ENCODE measurements at places on chromosomes 11 and 22.

DNA sequence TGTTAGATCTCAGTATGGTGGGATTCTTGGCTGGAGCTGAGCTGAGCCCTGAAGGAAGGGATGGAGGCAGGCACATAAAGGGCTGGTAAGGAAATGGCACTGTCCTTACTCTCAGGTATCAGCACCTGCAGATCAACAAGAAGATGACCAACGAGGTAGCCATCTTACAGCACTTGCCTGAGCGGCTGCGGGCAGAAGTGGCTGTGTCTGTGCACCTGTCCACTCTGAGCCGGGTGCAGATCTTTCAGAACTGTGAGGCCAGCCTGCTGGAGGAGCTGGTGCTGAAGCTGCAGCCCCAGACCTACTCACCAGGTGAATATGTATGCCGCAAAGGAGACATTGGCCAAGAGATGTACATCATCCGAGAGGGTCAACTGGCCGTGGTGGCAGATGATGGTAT lies 2.4 kb downstream of the CNGA4 start:
- DNase-seq, result no peak

DNA sequence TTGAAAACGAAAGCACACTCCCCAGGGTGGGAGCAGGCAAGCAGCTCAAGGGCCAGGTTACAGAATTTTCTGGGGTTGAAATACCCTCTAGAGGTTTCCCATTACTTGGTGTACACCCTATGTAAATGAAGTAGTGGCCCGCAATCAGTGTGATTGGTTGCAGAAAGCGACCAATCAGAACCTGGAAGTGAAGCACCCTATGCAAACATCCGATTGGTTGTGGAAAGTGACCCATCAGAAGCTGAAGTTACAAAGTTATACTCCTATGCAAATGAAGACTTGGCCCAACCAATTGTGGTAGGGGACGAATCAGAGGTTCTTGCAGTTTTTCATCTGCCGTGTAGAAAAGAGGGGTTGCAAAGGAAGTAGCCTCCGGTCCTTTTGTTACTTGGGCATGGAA lies 19.2 kb downstream of the PRR5 start:
- peak; percentile 56 for DNase-seq

GRCh38 chr11:69700278-69701140 lies 3.3 kb downstream of the FGF19 start:
- DNase-seq, result peak; percentile 91

- no peak for DNase-seq
These were observed 133.2 kb downstream of the DSCAML1 start for GRCh38 chr11:117663821-117664220.

GRCh38 chr11:71213696-71214552 lies 38.5 kb downstream of the SHANK2 start:
- DNase-seq, result no peak

GRCh38 chr11:66834943-66835342 lies 8.3 kb upstream of the RCE1 start:
- DNase-seq, result no peak

- no peak for DNase-seq
These were observed 13.4 kb downstream of the EPS8L2 start for GRCh38 chr11:719214-720016.

DNA sequence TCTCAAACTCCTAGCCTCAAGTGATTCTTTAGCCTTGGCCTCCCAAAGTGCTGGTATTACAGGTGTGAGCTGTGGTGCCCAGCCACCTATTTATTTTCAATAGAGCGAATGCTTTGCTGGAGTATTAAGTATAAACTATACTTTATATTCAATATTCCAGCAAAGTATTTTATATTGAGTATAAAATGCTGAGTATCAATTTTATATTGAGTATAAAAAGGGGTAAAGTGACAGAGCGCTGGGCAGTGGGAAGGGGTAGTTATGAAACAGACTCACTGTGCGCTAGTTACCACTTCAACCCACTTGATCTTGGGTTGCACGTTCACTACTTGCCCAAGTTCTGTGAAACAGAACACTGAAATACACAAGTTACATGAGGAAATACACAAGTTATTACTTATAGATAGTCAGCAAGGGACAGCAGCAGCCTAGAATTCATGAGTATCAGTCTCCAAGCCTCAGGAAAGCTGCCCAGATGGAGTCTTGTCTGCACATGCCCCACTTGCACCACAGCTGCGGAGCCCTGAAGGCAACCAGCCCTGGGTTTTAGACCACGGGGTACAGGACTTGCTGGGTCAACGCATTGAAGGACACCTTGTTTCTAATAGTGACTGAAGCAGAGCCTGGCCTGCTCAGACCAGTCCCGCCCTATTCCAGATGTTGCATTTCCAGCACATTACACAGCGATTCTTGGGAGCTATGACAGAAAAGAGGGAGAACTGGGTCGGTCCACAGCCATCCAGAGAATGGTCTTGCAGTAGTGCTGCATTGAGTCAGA lies 51.6 kb upstream of the SYT13 start:
- no peak for DNase-seq

- no peak for DNase-seq
These were observed 7.1 kb upstream of the CRYBB2 start for GRCh38 chr22:25212337-25212736.

DNA sequence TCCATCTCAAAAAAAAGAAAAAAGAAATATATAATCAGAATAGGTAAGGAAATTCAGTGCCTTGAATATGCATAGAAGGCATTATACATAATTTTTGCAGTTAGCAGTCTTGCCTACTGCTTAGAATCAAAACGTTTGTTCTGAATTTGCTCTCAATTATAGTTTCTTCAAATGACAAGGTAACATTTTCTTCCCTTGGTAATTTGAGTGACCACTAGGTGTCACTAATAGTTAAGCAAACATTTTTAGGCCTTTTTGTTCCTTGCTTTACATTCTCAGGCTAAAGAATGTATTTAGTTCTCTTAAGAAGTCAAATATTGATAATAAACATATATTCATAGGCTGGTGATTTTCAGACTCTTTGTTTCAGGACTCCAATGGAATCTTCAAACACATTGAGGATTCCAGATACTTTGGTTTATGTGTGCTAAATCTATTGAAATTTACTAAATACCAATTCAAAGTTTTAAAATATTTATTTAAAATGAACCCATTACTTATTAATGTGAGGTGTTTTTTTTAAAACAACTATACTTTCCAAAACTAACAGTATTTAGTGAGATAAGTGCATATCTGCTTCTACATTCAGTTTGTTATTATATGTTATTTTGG lies 55.0 kb upstream of the DEPDC7 start:
- peak; percentile 60 for DNase-seq

DNA sequence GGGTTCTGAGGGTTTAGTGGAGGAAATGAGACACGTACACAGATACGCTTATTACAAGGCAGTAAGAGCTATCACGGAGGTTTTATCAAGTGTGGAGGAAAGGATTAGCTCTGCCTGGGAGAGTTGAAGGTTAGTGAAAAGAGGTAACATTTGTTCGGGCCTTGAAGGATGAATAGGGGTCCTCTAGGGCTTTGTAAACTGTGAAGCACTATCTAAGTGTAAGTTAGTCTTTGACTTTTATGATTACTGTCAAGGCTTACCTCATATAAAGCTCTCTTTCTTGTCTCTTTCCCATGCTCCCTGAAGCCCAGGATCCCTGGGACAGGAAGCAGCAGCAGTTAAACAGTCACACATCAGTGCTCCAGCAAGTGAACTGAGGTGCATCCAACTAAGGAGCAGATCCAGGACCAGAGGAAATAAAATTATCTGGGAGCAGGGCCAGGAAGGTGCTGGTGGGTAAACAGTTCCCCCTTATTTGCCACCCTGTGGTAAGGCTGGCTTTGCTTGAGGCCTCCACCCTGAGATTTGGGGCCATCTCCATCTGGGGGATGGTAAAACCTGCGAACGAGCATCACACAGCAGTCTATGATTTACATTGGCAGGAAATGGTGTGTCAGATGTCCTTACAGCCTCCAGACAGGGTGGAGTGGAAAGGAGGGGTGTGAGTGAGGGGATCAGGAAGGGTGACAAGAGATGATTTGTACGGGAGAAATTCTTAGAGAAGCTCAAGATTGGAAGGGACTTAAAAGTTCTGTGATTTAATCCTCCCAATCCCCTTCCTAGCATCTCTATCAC lies 27.2 kb downstream of the GVQW3 start:
- DNase-seq, result peak; percentile 57

DNA sequence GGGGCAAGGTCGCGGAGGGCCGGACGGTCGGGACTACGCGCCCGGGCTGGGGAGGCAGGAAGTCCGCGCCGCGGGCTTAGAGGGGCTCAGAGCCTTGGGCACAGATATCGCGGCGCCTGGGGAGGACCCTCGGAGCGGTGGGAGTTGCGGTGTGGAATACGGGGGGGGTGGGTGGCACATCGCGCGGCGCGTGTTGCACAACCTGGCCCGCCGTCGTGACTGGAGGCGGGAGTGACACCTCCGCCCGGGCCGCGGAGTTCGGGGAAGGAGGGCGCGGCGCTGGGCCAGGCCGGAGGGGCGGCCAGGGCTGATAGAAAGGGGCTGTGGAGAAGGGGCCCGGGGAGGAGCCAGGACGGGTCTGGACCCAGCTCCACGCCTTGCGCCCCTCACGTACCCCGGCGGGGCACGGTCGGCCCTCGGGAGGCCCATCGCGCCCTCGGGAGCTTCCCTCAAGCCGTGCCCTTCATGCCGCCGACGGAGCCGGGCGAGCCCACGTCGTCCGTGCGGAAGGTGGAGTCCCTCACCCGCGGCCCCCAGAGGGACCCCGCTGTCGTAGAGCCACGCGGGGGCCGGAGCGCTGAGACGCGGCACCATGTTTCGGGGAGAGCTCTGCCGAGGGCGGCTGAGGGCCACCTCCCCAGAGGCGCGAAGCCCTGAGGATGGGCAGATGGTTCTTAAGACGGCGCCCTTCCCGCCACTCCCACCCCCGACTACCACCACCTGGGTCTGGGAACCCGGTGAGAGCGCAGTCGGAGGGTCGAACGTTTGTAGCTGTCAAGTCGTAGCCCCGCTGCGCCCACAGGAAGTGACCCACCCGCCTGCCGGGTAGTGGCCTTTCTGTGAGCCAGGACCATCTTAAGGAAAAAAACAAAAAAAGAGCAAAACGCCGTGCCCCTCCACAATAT lies 729 bp downstream of the IL17RA start:
- no peak for DNase-seq

DNA sequence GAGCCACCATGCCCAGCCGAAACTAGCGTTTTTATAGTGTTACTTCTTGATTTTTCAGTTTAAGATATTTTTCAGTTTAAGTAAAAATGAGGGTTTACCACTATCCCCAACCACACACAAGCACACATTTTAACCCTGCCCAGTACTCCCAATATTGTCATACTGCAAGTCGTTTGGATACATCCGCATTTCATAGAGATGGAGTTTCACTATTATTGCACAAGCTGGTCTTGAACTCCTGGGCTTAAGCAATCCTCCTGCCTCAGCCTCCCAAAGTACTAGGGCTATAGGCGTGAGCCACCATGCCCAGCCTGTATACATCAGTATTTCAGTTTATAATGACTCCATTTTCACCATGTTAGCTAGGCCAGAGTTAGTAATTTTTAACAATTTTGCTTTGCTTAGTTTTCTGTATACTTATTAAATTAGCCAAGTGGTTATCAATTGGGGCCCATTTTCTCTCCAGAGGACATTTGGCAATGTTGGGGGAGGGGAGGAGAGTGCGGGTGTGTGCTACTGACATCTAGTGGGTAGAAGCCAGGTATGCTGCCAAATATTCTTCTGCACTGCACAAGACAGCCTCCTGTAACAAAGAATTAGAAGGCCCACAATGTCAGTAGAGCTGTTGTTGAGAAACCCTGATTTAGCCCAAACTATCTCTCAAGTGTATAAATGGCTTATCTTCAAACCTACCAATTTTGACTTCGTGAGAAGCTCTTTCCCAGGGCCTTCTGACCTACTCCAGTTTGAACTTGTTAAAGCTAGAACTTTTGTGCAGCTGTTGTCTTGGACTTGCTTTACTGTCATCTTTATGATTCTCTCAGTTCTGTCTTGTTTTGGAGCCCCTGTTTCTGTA lies 7.3 kb downstream of the USP47 start:
- peak; percentile 88 for DNase-seq

DNA sequence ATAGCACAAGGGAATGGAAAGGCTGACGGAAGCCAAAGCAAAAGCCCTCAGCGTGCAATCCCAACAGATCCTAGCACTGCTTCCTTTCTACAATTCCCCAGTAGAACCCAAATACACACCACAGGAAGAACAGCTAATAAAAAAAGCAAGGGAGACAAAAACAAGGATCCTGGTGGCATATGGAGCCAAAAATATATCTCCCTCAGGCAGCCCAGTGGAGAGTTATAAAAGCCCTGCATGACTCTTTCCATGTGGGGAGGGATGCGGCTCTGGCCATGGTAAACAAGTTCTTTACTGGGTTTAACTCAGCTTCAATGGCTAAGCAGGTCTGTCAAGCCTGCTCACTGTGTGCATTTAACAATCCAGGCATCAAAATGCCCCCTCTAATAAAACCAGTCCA lies 88.1 kb downstream of the PIWIL4 start:
- no peak for DNase-seq

GRCh38 chr11:46119352-46120216 lies 1.7 kb downstream of the PHF21A start:
- peak; percentile 74 for DNase-seq

GRCh38 chr11:16946477-16947282 lies 67.5 kb downstream of the PLEKHA7 start:
- DNase-seq, result peak; percentile 29

DNA sequence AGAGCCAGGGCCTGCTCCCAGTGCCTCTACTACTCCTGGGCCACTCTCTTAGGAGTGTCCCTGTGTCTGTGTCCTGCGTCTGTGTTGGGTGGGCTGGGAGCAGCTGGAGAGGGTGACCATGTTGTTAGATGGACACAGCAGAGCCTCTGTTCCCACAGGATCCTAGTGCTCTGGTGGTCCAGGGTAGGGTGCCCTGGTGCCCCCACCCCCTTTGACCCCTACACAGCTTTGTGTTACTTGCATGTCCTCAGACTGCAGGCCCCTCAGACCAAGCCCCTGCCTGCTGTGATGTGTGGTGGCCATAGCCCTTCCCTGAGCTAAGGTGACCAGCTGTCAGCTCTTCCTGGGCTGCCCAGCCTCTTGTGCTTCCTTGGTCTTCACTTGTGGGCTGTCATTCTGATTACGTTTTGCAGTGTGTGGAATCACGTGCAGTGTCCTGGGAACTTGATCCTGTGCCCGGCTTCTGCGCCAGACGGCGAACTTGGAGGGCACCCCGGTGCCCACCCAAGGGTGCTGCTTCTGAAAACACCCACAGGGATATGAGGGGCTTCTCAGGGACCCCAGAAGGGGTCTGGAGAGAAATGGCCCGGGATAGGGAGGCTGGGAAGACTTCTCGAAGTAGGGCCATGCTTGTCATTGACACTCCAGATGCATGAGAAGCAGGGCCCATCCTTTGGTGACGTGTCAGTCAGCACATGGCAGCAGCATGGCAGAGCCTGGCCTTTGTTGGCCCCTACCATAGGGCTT lies 1.5 kb downstream of the TANGO2 start:
- DNase-seq, result no peak

DNA sequence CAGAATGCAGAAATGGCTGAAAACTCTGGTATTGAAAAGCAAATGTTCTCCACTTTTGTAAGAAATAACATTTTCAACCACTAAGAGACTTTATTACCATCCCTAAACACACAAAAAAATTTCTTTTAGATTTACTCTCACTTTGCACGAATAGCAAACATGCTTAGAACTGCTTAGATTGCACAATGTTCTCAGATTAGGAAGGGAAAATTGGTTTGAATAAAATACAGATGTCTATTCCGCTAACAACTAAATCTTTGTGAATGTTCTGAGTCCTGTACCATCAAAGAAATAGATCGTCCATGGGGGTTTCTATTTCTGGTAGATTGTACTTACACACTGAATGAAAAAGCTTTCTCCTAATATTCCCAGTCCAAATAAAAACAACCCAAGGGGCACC lies 40.1 kb downstream of the BDNF start:
- no peak for DNase-seq

Measured in mesendoderm (in vitro differentiated cells).